ENCODE measurements at places on chromosomes 5 and 9.

DNA sequence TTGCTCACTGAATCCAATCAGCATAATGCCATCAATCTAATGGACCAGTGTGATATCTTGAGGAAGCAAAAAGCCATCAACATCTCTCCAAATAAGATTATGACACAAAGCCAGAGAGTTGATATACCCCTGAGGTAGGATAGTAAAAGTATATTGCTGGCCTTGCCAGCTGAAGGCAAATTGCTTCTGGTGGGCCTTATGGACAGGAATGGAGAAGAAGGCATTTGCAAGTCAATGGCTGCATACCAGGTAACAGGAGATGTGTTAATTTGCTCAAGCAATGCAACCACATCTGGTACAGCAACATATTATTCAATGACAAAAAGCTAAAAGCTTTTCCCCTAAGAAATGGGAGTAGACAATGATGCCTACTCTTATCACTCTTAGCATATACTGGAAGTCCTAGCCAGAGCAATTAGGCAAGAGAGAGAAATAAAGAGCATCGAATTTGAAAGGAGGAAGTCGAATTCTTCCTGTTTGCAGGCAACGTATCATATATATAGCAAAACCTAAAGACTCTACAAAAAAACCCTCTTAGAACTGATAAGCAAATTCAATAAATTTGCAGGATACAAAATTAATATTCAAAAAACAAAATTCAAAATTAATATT is 216.1 kb upstream of the RASA1 start:
- DNase-seq, result no peak

GRCh38 chr9:124776954-124777648 is at the start of gene OLFML2A:
Gene OLFML2A (plus strand): TSS chr9:124777133. CDS start chr9:124777271, 138 bp downstream.
- DNase-seq, result no peak

- no peak for DNase-seq
These were observed 11.7 kb upstream of the NSMF start for GRCh38 chr9:137470785-137471184.

DNA sequence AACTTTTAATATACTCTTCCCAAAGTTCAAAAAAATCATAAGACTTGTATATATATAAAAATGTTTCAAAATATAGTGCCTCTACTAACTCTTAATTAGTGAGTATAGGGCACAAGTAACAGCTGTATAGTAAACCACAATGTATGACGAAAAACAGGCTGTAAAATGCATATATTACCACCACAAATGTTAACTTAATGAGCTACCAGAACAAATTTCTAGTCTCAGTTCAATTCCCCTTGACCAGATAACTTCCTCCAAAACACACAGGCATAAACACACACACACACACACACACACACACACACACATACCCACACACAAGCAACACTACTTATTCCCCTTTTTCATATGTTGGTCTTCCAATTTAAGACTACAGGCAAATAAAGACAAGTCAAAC is 78.8 kb downstream of the FBXL17 start:
- no peak for DNase-seq

DNA sequence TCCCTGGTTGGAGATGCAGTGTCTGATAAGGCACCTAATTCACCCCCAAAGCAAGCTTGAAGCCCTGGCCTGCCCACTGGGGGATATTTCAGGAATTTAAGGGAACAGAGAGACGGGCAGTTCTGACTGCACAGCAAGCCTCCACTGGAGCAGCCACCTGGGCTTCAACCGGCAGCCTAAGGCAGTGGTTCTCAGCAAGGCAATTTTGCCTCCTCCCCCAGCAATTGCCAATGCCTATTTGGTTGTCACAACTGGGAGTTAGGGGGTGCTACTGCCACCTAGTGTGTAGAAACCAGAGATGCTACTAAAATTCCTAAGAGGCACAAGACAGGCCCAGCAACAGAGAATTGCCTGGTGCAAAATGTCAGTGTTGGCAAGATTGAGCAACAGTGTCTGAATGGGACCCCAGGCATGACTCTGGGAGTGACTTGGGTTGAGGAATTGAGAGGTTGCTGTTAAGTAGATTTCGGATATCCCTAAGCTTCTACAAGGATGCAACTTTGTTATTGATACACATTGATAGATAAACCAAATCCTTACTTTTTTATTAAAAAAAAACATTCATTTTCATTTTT is 58.7 kb upstream of the CTSL start:
- no peak for DNase-seq

DNA sequence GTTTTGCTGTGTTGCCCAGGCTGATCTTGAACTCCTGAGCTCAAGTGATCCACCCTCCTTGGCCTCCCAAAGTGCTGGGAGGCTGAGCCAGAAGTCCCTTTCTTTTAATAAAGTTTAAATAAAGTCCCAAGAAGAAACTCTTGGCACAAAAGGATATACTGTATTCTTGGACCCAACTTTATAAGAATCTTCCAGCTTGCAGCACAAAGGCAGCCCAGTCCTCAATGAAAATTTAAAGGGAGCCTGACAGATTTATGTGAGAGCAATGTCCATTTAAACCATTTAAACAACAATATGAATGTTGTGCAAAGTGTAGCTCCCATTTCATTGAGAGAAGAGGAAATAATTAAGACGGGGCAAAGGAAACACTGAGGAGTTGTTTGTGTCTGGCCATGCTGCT is 217.0 kb downstream of the DOCK8 start:
- no peak for DNase-seq

- DNase-seq, result no peak
These were observed 37.2 kb downstream of the THBS4 start for GRCh38 chr5:80072103-80073073.

DNA sequence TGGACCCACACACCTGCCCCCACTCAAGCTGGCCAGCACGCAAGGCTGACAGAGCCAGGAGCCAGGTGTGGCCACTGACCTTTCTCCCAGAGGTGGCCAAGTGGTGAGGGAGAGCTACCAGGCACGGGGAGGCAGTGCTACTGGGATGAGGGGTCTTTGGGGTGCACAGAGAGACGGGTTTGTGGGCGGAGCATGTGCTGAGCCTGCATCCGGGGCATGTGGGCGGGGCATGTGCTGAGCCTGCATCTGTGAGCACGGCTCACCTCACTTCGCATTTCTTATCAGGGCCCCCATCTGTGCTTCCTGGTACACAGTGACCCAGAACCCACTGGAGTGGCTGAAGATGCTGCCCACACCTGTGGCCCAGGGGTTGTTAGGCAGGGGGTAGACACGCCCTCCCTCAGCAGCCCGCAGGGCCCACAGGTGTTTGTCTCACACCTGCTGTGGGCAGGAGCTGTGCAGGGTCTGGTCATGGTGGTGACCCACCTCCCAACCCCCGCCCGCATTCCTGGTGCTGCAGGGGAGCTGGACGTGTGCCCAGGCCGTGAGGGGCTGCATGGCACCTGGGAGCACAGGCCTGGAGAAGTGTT is 21.5 kb downstream of the CCDC187 start:
- DNase-seq, result no peak
